ENCODE measurements at places on chromosomes 1 and 21.

DNA sequence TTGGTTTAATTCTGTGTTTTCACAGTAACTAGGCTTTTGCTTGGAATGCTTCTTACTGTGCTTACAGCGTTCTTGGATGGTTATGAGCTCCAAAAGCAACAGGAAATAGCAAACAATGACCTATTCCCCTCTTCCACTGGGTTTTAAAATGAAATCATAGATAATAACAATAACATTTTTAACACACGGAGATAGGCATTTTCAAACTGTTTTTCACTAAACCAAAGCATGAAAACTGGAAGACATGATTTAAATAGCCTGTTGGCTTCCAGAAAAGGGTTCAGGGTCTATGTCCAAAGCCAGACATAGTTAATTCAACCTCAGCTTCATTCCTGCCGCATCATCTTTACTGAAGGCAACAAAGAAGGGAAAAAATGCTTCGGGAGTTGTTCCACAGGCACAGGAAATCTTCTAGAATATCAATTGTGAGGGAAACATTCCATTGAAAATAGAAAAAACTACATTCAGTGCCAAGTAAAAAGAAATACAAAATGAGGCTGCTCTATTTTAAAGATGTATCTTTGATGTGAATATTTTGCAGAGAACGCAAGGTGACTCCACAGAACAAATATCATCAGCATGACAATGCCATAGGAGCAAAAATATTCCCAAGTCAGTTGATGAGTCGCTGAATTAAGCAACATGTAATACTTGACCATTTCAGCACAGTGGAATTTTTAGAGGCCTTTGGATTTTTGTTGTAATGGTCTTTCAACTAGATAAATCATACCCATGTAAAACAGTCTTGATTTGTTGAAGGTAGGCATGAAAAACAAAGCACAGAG is 80.7 kb downstream of the NID1 start:
- no peak for DNase-seq

- no peak for DNase-seq
Measured at GRCh38 chr1:231861541-231862481, 235.2 kb downstream of the DISC1 start.

DNA sequence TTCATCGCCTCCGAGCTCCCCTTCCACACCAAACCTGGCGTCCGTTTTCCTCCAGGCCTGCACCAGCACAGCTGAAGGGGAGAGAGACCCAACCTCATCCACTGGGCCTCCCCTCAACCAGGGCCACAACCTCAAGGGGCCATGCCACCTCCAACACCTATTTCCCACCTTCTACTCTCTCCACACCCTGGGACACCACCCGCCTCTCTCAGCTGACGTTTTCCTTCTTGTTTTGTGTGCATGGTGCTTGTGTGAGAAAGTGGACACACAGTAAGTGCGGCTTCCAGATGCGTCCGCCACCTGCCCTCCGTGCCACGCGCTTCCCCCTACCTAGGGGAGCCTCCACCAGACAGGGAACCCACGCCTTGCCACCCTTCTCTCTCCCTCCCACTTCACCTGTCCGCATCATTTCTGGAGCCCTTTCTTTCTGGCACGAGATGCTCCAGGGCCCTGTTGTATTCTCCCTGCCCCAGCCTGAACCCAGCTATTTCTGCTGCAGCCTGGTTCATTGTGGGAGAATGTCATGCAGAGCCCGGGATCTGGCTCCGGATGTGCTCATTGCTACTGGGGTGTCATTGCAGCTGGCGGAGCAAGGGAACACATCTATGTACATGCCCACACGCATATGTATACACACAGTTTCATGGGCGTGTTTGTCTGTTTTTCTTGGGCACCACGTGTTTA is 1.3 kb upstream of the GNB1 start:
- no peak for DNase-seq

GRCh38 chr1:112342558-112342957 is 53.5 kb upstream of the CTTNBP2NL start:
- no peak for DNase-seq

GRCh38 chr1:92065042-92065441 is 10.2 kb downstream of the SETSIP start:
- no peak for DNase-seq

DNA sequence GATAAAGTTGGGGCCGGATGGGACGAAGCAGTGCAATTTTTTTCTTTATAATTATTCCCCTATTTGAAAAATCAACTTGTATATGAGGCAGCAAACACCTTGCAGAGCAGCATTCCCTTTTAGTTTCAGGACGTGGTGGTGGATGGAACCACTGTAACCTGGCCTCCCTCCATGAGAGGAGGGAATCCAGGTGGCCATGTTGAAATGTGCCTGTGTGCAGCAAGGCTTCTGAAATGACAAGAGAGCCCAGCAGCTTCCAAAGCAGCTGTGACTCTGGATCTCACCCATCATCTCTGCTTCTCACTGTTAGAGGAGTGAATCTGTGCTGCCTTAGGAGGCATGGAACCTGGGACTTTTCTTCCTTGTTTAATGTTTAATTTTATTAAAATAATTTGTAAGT is 42.3 kb downstream of the NFIA start:
- no peak for DNase-seq

- no peak for DNase-seq
Measured at GRCh38 chr1:29121936-29122681, 1.6 kb downstream of the TMEM200B start.

- no peak for DNase-seq
Measured at GRCh38 chr1:63533931-63534330, 10.6 kb downstream of the EFCAB7 start.

DNA sequence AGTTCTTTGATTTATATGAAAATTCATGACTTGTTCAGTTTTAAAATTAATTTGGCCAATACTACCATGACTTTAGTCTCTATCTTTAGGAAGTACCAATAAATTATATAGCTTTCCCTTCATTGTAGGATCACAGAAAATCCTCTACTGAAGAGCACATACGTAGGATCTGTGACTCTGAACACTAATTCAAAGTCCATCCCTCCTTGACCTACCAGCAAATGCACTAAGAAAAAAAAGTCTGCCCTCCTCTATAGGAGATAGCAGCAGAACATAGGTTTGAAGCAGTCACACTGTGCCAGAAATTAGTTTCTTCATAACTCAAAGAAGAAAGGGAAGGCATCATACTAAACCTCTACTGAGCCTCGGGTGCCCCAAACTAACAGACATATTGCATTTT is 16.5 kb downstream of the BRWD1 start:
- DNase-seq = no peak

GRCh38 chr1:165056914-165057313 is 299.6 kb downstream of the LMX1A start:
- no peak for DNase-seq

- no peak for DNase-seq
Measured at GRCh38 chr1:30693822-30694221, 29.6 kb downstream of the MATN1 start.

- DNase-seq = no peak
Measured at GRCh38 chr1:174217787-174218574, 58.7 kb downstream of the RABGAP1L start.

GRCh38 chr1:60848583-60849188 is 233.7 kb upstream of the NFIA start:
- DNase-seq = no peak

DNA sequence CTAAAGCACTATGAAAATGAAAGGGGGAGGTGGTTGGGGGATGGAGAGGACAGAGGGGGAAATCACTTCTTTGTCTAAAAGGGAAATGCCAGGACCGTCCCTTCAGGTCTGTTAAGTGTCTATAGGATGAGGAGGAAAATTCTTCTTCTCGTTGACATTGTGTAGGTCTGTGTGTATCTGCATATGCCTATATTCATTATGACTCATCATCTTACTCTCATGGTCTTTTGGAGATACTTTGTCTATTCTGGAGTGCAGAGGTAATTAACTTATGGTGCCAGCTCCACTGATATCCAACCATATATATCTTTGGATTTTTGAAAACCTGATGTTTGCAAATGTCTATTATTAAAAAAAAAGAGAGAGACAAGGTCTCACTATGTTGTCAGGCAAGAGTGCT is 143.7 kb downstream of the PBX1 start:
- DNase-seq = no peak

DNA sequence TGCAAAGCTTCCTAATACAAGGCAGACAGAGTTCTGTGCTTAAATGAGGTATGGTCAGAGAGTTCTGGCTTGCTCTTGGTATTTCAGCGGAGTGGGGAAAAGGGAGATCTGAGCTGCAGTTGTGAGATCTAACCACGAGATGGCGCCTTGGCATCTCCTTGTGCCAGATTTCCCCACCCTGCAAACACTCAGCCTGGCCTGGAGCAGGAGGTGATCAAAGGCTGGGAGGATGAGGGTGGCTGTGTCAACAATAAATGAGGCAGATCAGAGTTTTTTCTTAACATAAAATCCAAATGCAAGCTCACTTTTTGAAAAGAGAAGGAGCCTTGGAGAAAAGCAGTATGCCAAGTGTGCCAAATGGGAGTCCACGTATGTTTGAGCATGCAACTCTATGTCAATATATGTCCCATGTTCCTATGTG is 4.1 kb upstream of the TFAP2E start:
- DNase-seq = peak; percentile 60

DNA sequence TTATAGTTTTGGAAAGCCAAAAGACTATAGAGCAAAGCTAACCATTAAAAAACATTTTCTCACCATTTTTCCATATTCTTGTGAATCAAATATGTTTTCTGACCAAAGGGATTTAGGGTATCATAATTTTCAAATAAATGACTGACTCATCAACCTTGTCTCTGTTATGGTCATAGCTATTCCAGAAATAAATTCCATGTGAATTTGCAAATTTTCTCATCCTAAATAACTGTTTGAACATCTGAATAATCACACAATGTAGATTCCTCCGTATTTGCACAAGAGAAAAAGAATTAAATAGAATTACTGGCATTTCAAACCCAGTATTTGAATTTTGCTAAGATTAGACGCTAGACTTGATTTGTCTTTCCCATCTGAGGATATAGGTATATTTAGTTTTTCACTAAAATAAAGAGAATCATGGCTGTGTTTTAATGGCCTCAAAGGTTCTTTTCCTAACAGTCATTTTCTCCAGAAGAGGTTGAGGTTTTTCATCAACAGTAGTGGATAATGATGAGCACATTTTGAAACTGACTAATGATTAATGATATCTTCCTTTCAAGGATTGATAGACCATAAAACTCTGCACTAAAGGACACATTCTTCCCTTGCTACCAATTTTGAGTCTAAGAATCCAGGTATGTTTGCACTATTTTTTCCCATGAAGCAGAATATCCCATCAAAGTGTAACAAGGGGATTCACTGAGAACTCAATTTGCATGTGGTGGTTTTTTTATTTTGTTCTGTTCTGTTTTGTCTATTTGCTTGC is 9.5 kb upstream of the DUSP23 start:
- DNase-seq = no peak

DNA sequence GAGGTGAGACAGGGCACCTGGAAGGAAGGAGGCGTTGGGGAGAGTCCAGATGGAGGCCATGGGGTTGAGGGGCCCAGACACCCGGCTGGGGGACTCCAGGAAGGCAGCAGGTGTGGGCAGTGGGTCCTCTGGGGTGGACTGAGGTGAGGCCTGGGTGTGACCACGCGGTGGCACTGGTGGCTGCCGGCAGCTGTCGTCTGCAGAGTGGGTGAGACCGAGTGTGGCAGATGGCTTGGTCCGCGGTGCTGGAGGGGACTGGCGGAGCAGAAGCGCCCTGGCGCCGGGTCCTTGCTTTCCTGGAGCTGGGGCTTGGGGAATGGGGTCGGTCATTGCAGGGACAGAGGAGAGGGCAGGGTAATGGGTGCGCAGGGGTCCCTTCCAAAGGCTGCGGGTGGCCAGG is 12.5 kb downstream of the AGRN start:
- DNase-seq = no peak

DNA sequence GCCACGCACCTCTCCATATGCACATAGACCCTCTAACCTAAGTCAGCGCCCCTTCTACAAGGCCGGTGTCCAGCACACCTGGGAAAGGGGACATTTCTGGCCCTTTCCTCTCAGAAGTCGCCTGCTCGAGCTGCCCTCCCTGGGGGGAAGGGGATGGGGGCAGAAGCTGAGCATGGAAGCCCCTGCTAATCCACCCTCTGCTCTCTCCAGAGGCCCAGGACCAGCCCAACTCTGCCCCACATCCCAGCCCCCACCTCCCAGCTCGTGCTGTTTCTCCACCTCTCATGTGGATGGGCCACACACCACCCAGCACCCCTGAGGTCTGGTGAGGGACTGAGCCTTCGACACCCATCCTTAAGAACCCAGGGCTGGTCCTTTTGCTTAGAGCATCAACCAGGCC is 14.8 kb downstream of the TNFRSF1B start:
- no peak for DNase-seq

DNA sequence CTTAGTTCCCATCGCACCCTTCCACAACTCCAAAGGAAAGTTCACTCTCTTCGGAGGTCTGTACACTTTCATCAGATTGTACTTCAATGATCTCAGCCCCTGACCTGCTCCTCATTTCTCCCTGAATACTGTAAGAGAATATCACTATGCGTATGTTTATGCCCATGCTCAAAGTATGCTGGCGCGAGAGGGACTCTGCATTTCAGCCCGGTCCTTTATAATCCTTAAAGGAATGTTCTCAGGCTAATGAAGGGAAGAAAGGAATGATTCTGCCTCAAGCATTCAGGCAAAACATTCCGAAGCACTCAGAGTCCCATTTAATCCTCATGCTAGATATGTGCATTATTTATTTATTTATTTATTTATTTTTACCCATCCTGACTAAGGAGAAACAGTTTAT is 76.8 kb downstream of the PLD5 start:
- no peak for DNase-seq

DNA sequence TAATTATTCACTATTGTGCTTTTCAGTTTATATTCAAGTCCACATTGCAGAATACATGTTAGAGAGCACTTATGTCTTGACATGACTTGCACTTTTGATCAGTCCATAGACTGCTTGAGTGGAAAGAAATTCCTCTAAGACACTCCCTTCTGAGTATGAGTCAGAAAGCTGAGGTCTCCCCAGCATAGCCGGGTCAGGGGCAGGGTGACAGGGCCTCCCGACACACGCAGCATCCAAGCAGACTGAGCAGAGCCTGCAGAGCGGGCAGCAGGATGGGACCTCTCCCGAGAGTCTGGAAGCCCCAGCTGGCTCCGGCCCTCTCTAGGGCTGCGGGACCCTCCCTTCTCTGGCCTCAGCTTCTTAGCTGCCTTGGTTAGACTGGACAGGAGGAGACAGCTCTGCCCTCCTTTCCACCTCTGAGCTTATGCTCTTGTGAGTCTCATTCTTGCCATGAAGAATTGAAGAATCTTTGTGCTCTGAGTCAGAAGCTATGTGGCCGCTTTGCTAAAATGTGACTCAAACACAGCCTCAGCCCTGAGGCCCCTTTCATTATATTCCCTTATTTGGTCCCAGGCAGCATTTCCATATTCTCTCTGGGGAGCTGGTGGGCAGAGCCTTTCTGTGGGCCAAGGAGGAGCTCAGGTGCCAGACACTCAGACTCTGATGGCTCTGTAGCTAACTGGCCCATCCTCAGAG is 11.2 kb upstream of the CAPN2 start:
- DNase-seq = no peak

GRCh38 chr1:37677808-37678207 is 14.5 kb upstream of the CDCA8 start:
- no peak for DNase-seq

DNA sequence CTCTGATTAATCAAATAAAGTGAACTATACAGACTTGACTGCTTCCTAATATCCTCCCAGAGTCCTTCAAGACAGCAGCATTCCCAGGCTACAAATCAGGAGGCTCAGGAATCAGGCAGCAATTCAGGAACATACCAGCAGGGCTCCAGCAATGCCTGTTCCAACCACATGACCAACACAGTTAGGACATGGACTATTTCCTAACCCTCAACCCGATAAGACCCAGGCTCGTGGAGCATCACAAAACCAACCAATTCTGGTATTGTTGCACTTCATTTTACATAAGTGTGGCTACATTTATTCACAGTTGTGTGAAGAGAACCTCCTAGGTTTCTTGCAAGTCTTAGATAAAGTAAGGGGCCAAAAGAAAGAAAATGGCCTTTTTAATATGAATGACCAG is 546.2 kb upstream of the ADGRL2 start:
- DNase-seq = no peak
